ENCODE measurements at places on chromosomes 16 and 17.

- no peak for DNase-seq
Measured at GRCh38 chr17:63840591-63841349, 1.7 kb downstream of the SMARCD2 start.

- no peak for DNase-seq
Measured at GRCh38 chr17:34114174-34114573, 140.9 kb upstream of the CCL2 start.

DNA sequence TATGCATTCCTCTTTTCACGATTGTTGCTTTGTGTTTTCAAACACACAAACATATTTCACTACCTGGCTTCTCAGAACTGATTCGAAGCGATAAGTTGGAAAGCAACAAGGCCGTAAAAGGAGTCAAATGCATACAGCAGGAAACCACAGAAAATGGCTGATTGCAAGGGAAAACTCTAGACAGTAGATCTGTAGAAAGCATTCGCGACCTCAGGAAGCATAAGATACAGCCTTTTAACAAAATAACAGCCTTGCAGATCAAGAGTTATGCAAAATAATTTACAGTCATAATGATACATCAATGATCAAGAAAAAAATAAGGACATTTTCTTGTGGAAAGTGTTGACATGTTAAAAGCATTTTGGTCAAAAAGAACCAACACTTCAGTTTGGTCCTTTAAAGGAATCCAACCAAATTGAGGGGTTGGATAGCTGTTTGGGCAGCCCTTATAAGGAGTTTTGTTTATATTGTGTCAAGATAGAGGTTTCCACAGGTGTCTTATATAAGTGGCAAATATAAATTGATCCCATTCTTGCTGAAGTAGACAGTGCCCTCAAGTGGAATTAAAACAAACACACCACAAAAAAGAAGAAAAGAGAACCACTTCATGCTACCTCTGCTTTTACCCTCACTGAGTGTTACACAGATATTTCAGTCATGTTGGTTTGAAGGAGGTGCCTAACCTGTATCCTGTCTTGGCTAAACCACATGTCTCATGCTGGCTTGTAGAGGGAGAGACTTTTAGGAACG lies 5.5 kb downstream of the CYLD start:
- DNase-seq = peak; percentile 31

DNA sequence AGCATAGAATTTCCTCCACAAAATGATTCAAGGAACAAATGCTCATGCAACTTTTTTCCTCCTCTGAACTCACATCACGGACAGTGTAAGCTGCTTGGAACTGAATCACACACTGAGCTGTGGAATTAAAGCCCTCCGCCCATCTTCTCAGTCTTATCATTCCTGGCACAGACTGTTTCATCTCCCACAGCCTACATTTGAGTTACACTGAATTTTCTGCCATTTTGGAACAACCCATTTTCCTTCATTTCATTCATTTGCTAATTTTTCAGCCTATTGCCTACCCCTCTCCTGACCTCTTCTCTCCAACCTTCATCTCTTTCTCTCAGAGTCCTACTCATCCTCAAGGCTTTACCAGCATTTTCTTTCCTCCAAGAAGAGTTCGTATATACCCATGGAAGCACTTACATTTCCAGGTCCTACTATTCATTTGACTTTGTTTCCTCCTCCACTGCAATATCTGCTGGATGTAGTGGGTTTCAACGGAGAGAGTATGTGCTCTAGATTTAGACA lies 39.1 kb upstream of the TOM1L1 start:
- no peak for DNase-seq

GRCh38 chr16:54926166-54926838 lies 4.4 kb upstream of the IRX5 start:
- no peak for DNase-seq

Data from memory B cell (primary cell).